Adrenal gland (tissue), 19 donors: ENCODE measurements at places on chromosomes 4 and X. TPM values are rescaled to one million over a fixed set of nuclear protein-coding genes. Genes with fewer than 3 reads are reported as not detected.

GRCh38 chr4:4754641-4755040, 104.8 kb upstream of the MSX1 start:
- no peak for DNase-seq
- no peaks in the 10 kb centered on the region for H3K4me1 ChIP-seq
- H3K4me3 ChIP-seq, result no peak overlapping the region
- H3K36me3 ChIP-seq, result no peaks in the 10 kb centered on the region
- no peaks in the 10 kb centered on the region for H3K27me3 ChIP-seq

DNA sequence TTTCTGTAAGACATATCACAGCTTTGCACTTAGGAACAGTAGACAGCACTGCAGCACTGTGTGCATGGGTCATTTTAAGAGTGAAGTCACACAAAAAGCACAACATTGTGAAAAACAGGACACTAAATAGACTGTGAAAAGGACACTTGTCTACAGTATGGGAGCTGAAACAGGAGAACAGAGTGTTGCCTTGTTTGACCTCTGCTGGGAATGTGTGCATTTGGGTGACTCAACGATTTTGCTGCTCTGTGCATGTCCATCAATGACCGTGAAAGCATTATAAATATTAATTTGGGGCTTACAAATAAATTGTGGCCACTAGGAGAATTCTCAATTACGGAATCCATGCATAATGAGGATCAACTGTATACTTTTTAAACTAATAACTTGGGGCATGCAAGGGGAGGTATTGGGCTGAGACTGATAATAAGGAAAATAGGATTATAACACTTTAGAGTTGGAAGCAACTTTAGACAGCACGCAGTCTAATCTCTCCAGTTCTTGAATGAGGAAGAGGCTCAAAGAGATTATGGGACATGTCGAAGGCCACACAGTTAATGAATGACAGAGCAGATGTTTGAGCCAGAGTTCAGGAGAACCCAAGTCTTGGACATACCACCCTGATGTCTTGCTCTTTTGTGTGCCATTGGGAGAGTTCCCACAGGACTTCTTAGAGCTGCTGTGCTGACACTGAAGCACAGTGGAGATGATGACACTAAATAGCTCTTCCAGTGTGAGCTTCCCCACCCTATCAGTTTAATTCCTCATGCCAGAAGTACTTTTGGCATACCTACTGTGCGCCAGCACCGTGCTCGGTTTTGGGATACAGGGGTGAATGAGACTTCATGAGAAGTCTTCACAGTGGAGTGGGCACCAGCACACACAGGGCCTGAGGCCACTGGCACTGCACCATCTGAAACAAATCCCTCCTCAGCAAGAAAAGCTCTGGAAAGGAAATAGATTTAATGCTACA, 79.3 kb downstream of the FRAS1 start:
- no peak for DNase-seq
- no peaks in the 10 kb centered on the region for H3K36me3 ChIP-seq
- no peak overlapping the region for H3K27ac ChIP-seq
- H3K4me3 ChIP-seq, result no peak overlapping the region

DNA sequence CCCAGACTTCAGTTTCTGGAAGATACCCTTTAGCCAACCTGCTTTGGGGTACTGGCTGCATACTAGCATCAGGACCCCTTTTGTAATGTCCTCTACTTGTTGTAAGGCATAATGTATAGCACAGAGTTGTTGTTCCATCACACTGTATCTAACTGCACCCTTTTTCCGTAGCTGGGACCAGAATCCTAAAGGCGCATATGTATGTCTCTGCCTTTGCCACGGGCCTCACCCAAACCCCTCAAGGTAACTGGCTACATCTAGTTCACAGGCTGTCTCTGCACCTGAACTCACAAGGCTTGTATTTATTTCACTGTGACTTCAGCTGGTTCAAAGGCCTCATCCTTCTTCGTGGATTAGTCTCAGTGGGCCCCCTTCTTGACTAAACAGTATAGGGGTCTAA, 29.6 kb upstream of the NUDT6 start:
- H3K36me3 ChIP-seq, result peaks cover 13% of the 10 kb centered on the region
- no peaks in the 10 kb centered on the region for H3K27me3 ChIP-seq
- no peak for DNase-seq
- H3K4me1 ChIP-seq, result no peaks in the 10 kb centered on the region

GRCh38 chrX:34365471-34365870, 233.4 kb upstream of the FAM47A start:
- no peak overlapping the region for H3K27ac ChIP-seq
- no peak for DNase-seq
- no peaks in the 10 kb centered on the region for H3K4me1 ChIP-seq
- no peak overlapping the region for H3K4me3 ChIP-seq
- H3K27me3 ChIP-seq, result no peaks in the 10 kb centered on the region
- no peaks in the 10 kb centered on the region for H3K36me3 ChIP-seq

SPARCL1 gene
- 180 TPM for total RNA-seq

KLHL4 gene
- 103 TPM for total RNA-seq
